Erythroblast (primary cell): ENCODE measurements at places on chromosomes 1 and 21.

GRCh38 chr1:93958726-93959100, 49.5 kb upstream of the GCLM start:
- no peak for DNase-seq

DNA sequence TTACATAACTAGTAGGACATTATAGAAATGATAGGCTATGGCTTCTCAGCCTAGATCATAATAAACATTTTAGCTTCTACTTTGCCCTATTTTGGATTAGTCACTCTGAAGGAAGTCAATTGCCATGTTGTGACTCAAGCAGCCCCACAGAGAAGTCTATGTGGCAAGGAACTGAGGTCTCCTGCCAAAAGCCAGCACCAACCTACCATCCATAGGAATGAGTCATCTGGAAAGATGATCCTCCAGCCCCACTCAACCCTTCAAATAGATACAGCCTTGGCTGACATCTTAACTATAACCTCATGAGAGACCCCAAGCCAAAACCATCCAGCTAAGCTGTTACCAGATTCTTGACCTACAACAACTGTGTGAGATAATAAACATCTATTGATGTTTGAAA, 76.3 kb upstream of the BEND5 start:
- no peak for DNase-seq

DNA sequence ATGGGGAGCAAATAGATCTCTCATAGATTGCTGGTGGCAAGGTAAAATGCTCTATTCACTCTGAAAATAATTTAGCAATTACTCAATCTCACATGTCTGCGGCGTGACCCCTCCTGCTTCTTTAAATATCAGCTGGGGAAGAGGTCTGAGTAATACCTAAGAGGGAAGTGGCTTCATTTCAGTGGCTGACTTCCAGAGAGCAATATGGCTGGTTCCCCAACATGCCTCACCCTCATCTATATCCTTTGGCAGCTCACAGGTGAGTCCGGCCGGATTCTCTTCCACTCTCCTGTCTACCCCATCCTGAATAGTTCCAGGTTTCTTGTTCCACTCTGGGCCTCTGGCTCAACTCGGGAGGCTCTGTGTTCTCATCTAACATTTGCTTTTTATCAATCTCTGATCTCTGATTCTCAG, at the start of gene SLAMF7:
TSS of gene SLAMF7 (plus strand) at position 150 of the 414 bp plus-strand sequence. CDS start at position 205, 55 bp downstream.
- no peak for DNase-seq

DNA sequence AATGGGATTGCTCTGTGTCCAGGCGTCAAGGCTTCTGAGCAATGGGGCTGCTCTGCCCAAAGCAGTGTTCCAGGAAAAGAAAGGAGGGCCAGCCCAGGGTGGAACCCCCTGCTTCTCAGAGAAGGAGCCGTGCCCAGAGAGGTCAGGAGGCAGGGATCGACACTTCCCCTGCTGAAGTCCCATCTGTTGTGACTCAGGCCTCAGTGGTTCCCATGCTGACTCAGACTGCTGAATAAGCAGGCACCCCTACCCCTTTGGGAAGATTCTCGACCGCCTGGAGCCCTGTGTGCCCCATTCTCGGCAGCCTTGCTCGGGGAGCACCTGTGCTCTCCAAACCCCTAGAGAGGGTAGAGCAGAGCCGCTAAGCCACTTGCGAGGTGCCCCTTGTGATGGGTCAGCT, 23.9 kb downstream of the PKP1 start:
- no peak for DNase-seq

GRCh38 chr1:53369034-53369750, 41.3 kb upstream of the LRP8 start:
- DNase-seq: no peak

- DNase-seq: no peak
Measured at GRCh38 chr1:235342039-235342438, 13.7 kb downstream of the GGPS1 start.

DNA sequence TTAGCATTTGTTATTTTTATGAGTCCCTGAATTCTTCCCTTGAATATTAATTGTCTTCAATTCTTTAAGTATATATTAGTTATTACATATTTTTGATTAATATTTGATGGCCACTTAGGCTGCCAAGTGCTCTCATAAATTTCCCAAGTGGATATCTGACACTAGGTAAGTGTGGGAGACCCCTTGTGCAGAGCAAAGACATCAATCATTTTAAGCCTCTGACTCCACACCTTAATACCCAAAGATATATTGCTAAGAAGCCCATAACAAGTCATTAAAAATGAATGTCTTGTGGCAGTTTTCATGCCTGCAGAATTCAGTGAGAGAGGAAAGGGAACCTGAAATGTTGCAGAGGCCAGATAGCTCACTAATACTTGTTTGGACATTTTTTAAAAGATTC, 58.4 kb upstream of the PROX1 start:
- no peak for DNase-seq

DNA sequence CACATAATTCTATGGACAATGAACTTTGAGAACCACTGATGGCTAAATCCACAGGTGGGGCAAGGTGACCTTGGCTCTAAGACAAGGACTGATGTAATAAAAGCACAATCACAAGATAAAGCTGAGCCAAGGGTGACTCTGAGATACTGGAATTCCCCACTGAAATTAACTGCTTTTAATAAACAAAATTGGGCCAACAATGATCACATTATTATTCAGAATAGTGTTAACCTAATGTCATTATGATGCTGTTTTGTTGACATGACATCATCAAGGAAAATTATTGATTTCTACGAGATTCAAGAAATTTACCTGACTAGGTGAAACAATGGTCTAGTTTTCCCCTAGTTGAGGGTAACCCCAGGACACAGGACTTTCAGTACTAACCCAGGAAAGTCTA, 273.7 kb upstream of the NFIA start:
- no peak for DNase-seq

- DNase-seq: no peak
Measured at GRCh38 chr21:42570362-42570761, 56.7 kb downstream of the SLC37A1 start.

GRCh38 chr1:21919520-21919919, 17.6 kb downstream of the HSPG2 start:
- DNase-seq: peak; percentile 77

DNA sequence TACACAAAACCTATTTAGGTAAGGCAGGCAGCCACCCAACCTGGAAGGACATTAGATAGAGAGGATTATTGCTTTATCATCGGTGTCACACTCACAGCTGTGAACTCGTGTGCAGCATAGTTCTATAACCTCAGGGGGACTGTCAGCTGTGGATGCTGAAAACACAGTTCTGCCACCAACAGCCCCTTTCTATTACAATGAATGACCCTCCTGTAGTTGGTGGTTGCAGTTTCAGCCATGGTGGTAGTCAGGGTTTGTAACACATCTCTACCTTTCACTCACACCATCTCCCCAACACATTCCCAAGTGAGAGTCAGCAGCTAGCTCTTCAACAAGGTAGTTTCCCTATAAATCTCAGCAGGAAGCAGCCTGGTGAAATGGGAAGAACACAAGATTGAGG, 136.8 kb downstream of the ZC3H11B start:
- DNase-seq: no peak

DNA sequence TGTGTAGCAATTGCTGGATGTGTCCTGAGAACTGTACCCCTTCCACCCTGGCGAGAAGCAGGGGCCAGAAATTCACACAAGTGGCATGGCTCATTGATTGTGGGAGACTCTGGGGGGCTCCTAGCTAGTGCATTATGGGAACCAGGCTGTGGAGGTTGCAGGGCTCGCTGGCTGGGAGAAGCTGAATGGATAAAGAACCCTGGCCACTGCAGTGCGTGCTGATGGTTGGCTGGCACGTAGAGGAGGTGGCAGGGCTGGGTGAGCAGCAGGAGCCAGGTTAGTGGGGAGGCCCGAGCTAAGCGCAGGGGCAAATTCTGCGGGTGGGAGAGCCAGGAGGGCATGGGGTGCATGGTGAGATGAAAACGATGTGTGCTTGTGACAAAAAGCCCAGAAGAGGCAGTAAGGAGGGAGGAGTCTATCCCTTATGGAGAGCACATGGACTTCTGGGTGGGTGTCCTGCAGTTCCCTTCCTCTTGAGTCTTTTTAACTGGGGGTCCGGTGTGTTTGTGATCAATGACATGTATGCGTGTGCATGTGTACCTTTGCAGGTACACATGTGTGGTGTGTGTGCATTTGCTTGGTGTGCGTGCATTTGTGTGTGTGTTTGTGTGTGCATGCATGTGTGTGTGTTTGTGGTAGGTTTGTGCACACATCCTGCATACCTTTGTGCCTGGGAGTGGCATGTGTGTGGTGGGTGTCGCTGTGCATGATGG, 3.6 kb downstream of the GUK1 start:
- no peak for DNase-seq

DNA sequence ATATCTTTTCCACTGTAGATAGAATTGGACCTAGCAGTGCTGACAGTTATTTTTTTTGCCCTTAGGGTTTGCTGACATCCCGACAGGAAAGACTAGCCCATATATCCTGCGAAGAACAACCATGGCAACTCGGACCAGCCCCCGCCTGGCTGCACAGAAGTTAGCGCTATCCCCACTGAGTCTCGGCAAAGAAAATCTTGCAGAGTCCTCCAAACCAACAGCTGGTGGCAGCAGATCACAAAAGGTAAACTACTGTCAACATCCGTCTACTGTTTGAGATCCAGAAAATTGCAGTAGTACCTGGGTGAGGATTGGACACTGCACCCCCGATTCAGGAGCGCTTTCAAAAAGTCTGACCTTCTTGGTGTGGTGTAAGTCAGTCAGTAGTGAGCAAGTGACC, 55.8 kb downstream of the CENPF start:
- no peak for DNase-seq

DNA sequence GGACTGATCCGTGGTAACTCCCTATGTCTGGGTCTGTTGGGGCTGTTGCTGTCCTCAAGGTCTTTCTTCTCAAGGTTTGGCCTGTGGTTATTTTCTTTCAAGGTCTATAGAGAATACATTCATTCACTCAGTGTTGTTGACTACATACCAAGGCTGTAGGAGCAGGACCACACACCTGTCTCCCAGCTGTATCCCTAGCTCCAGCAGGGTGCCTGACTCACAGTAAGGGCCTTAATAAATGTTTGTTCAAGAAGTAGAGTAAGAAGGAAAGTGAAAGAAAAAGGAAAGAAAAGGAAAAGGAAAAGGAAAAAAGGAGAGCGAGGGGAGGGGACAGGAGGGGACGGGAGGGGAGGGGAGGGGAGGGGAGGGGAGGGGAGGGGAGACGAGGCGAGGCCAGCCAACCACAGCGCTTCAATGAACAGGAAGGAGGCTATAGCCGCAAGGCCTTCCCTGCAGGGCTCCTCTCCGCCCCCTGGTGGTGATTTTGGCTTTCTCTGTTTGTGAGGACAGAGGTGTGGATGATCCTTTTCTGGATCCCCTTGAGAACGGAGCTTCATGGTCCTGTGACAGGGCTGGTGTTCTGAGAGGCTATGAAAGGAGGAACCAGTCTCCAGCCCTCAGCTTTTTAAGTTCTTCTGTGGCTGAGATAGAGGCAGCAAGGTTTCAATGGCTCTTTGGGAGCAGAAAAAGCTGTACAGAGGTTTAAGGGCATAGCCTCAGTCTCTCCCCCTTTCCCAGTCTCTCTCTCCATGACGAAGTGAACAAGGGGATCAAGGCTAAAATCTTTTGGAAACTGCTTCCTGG, 30.6 kb upstream of the LCE5A start:
- DNase-seq: peak; percentile 45

DNA sequence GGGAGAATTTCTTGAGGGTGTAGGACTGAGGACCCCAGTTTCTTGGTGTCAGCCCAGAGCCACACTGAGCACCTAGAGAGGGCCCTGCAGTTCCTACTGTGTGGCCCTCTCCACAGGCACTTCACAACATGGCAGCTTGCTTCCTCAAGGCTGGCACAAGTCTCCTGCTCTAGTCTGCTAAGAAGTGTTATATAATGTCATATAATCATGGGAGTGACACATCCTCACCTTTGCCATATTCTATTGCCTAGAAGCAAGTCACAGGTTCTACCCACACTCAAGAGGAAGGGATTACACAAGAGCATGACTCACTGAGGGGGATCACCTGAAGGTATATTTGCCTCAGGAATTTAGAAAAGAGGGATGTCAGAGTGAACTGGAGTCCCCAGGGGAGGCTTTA, 5.5 kb upstream of the SNX27 start:
- DNase-seq: no peak

GRCh38 chr1:30885570-30886522, 22.7 kb downstream of the SDC3 start:
- no peak for DNase-seq

GRCh38 chr1:54007613-54008012, 10.4 kb downstream of the LDLRAD1 start:
- DNase-seq: no peak

GRCh38 chr1:183129921-183130690, 56.0 kb upstream of the LAMC2 start:
- no peak for DNase-seq

DNA sequence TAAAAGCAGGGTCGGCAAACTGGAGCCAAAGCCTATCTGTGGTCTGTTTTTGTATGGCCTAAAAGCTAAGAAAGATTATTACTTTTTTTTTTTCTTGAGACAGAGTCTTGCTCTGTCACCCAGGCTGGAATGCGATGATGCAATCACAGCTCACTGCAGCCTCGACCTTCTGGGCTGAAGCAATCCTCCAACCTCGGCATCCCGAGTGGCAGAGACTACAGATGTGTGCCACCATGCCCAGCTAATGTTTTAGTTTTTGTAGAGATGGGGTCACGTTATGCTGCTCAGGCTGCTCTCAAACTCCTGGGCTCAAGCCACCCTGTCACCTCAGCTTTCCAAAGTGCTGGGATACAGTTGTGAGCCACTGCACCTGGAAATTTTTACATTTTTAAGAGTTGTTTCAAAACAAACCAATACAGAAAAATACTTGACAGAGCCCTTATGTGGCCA, 6.5 kb upstream of the GLRX2 start:
- no peak for DNase-seq

GRCh38 chr1:230852959-230853358, 15.4 kb downstream of the C1orf198 start:
- no peak for DNase-seq

- no peak for DNase-seq
Measured at GRCh38 chr1:156839426-156840109, 19.3 kb downstream of the INSRR start.

DNA sequence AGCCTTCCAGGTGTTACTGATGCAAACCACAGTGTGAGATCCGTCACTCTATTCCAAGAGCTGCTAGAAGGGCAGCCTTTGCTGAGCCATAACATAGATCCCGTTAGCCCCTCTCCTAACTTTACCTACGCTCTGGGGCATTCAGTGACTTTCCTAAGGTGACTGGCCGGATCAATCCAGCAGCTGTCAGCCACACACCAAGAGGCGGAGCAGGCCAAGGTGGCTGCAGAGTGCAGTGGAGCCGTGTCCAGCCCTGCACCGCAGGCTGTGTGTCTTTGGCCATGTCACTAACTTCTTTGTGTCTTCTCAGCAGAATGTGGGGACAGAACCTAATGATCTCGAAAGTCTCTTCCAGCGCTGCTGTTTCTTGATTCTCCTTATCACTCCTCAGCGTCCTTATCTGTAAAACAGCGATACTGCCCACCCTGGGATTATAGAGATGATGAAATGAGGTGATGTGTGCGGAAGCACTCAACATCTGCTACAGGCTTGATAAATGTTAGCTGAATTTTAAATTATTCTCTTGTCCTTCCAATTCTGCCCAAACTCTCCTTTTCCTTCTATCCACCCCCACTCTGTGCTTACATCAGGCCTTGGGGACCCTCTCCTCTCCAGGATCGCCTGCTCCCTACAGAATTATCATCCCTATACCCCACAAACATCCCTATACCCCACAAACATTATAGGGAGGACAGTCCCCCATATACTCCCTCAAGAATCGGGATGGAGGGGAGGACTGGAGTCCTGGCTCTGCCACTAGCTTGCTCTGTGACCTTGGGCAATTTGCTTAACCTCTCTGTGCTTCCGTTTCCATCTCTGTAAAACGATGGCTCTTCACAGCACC, 25.8 kb upstream of the LRRN2 start:
- peak; percentile 97 for DNase-seq

- DNase-seq: no peak
Measured at GRCh38 chr1:166233750-166234366, 67.1 kb upstream of the FAM78B start.
